ENCODE measurements at places on chromosomes 4 and X.

DNA sequence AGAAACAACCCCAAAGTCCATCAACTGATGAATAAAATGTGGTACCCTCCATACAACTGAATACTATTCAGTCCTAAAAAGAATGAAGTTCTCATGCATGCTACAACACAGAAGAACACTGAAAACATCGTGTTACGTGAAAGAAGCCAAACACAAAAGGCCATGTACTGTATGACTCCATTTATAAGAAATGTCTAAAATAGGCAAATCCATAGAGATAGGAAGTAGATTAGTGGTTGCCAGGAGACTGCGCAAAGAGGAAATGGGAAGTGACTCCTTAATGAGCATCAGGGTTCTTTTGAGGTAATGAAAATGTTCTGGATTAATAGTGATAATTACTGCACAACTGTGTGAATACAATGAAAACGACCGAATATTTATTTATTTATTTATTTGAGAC, 23.4 kb downstream of the FBXW7 start:
- DNase-seq = no peak

- DNase-seq = no peak
Observed at GRCh38 chr4:8384397-8385060, 56.0 kb downstream of the ACOX3 start.

GRCh38 chrX:134174273-134174660, 62.7 kb upstream of the CCDC160 start:
- DNase-seq = no peak

GRCh38 chr4:166128403-166128802, 255.4 kb downstream of the TLL1 start:
- no peak for DNase-seq

DNA sequence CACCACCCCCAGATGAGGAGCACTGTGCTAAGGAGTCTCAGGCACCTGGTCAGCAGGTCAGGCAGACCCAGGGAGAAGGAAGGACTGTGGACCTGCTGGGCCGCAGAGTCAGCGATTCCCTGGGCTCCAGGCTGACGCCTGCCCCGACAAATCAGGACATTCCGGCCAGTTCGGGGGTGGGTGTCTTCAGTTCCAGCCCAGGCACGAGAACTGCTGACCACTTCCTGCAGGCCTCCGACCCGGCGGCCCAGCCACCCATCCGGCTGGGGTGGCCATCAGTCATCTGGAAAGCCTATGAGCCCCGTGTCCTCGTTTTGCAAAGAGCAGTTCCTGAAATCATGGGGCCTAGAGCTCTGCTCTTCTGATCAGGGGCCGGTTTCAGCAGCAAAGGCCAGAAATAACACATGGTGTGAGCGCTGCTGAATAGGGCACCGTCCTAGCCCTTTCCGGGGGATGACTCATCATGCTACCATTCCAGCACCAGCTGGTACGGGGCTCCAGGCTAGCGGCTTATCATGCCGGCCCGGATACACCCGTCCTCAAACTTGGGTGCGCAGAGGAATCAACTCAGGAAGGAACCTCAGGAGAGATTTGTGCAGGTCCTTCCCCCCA, 7.8 kb upstream of the SH3TC1 start:
- DNase-seq = no peak

- DNase-seq = no peak
Observed at GRCh38 chrX:104432321-104432720, 133.7 kb upstream of the IL1RAPL2 start.

DNA sequence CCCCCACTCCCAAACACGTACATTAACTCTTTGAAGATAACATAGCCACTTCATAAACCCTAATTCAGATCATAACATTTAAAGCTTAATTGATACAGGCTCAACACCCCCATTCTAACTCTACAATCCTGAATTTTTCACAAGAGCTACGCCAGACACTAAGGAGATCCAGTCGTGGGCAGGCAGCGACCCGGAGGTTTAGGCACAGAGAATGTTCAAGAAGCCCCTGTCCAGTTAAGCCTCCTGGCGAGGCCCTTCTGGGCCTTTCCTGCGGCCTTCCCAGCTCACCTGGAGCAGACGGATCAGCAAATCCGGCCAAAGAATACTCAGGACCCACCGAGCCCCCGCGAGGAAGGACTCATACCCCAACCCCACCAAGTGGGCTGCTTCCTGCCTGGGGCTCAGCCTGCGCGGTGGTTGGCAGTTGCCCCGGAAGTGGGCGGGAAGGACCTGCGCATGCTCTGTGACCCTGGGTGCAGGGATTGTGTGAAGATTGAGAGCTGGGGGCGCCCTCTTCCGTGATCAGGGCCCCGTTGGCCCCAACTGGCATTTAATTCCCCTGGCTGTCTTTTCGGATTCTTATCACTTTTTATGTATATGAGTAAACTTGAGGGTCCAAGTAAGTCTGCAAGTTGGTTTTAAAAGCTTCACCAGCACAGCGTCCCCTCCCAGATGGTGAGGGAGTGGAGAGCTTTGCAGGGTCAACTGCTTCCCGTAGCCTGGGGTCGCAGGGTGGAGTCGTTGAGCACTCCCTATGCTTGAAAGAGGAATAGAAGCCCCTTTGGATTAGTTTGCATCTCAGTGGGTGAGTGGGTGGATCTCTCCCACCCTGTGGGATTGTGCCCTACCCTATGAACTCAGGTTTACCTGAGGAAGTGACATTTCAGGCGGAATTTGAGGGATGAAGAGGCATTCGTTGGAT, at the start of gene TRIM61:
TSS of gene TRIM61 (minus strand) at position 415 of the 922 bp plus-strand sequence. CDS start 7,655 bp downstream, outside the sequence.
- no peak for DNase-seq

- no peak for DNase-seq
Observed at GRCh38 chr4:476501-476900, 22.5 kb downstream of the ZNF721 start.

DNA sequence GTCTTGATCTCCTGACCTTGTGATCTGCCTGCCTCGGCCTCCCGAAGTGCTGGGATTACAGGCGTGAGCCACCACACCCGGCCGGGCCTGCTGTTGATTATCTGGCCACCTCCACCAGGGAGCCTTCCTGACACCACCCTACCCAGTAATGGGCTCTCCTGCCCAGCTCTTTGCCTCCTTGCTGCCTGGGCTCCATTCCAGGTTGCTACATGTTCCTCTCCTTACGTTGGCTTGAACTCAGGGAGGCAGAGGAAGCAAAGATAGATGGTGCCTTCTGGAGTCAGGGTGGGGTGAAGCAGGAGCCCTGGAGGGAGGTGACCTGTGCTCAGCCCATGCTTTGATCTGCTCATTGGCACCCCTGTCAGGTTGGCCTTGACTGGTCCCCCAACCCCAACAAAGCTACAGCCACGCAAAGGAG, 26.3 kb downstream of the FLNA start:
- DNase-seq = no peak

GRCh38 chr4:7806338-7807090, 133.1 kb downstream of the AFAP1 start:
- DNase-seq = no peak

GRCh38 chr4:21415728-21416127, 532.8 kb downstream of the KCNIP4 start:
- DNase-seq = peak; percentile 24

DNA sequence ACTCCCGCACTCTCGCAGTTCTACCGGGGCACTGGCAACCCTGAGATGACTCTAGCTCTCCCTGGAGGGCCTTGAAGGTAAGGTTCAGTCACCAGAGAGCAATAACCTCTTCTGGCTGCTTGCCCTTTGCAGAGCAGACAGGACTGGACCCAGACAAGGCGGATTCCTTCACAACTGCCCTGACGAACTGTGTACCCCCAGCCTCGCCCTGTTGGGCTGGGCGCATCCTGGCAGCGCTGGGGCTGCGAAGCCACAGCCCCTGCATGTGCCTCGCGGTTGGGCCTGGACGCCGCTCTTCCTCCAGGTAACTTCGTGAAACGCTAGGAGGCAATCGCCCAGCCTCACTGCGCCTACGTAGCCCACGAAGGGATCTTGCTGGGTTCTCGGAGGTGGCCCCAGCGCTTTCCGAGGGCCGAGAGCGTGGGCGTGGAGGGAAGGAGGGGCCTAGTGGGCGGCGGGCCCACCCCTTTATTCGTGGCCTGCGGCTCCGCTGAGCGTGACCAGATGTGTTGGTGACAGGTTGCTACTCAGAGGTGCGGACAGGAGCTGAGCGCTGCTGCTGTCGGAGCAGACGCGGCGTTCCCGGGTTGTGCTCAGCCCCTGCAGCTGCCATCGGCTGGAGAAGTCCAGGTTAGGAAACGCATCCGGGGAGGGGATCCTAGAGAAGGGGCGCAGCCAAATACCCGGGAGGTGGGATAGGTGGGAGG, 1.9 kb upstream of the MAMLD1 start:
- DNase-seq = no peak

DNA sequence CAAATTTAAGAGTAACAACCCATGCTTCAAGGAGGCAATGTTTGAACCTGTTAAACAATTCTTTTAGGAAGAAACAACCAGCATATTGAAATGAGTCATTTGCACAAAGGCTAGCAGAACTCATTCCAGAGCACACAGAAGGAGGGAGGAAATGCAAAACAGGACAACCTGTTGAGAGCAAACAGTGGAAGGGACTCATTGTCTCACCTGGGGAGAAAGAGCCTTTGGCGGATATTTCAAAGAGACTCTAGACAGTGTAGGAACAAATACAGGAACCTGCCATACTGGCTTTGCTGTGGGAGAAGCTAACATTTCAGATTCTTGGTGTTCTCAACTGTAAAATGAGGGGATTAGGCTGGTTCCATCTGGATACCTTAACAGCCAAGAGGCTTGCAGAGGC, 14.8 kb upstream of the RASGEF1B start:
- no peak for DNase-seq

DNA sequence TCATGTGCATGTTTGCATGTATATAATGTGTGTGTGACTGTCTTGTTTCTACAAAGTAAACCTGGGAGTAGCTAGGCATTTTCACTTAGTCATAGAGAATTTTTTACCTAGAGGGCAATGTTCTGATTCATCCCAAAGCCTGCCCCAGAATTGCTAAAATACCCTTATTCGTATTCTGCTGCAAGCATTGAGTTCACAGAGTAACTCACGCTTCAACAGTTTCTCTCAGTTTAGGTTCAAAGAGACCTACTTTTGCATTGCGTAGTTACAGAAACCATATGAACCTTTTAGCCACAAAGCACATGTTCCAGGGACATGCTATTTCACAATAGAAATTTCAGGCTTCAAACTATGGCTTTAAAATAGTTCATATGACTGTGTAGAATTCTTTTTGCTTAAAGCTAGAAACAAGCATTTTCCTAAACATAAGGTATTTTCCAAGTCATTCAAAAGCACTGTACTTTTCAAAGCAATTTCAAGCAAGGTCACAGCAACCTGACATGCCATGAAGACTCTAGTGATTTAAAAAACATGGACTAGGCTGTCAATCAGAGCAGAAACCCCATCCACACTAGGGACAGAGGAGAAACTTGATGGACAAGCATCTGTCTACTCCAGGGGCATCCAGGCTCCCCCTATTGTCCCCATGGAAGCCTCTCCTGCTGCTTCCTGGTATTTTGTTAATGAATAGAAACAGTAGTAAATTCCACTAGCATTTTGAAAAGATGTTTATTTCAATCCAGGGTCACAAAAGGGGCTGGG, 81.5 kb upstream of the MAPK10 start:
- DNase-seq = no peak

GRCh38 chr4:153227469-153228075, 23.3 kb downstream of the TRIM2 start:
- DNase-seq = no peak

DNA sequence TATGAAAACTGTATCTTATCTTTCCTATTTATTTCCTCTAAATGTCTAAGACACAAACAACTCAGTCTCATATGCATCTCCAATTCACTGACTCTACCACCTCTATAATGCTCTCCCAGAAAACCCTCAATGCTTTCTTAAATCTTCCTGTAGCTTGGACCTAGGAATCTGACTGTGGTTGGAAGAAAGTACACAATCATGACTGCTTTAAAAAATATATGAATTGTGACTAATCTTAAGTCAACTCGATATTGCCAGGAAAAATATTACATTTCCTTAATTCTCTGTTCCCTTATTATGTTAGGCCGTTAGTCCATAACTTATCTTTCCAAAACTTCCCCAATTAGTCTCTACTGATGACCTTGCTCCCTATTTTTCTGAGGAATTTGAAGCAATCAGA, 87.0 kb downstream of the SPCS3 start:
- DNase-seq = no peak

DNA sequence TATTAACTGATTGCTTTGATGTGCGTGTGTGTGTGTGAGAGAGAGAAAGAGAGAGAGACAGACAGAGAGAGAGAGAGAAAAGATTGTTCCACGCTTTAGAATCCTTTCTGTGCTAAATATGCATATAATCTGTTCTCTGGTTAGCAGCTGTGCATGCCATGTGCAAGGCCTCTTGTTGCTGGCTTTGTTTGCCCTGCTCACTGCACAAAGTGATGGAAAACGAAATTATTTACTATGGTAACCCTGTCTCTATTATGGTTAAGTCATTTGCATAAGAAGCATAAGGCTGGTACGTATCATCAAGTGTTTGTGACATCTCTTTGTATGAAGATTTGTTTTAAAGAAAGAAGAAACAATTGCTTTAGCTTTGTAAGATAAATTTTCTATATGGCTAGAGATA, 190.2 kb upstream of the POF1B start:
- no peak for DNase-seq

- no peak for DNase-seq
Observed at GRCh38 chr4:16830081-16830480, 68.4 kb downstream of the LDB2 start.

DNA sequence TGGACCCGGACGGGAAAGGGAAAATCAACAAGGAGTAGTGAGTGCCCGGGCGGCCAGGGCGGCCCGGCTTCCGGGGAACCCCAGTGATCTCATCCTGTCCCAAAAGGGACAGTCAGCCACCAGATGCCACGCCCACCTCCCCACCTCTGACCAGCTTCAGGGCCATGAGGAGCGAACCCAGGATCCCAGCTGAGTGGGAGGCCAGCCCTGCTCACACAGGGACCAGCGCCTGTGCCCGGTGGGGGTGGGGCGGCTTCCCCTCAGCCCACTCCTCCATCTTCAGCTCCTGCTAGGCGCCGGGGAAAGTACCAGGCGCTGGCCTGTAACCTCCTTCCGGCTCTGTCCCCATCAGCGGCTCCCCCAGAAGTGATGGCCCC, 6.2 kb downstream of the MYL5 start:
- DNase-seq = no peak

DNA sequence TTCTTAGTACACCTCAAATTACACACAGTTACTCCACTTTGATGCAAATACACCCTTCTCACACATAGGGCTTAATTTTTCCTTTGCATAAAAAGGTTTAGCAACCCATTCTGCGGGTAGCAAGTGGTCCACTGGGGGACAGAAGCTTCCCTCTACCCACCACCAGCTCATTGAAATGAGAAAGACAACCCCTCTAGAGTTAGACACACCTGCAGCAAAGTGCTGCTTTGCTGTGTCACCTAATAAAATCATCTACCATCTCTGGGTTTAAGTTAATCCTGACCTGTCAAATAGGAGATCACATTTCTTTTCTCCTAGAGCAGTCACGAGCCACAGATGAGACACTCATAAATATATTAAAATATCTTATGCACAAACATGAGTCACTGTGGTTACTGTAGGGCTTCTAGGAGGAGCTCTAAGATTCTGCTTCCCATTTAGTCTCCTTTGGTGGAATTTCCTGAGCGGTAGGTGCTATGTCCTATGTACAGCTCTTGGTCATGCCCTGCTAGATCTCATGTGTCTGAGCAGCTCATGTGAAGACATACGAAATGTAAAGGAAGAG, 11.9 kb downstream of the BMX start:
- no peak for DNase-seq
